ENCODE measurements at places on chromosomes 5 and 9.

GRCh38 chr5:81721049-81721448 lies 29.8 kb downstream of the SSBP2 start:
- DNase-seq, result no peak

DNA sequence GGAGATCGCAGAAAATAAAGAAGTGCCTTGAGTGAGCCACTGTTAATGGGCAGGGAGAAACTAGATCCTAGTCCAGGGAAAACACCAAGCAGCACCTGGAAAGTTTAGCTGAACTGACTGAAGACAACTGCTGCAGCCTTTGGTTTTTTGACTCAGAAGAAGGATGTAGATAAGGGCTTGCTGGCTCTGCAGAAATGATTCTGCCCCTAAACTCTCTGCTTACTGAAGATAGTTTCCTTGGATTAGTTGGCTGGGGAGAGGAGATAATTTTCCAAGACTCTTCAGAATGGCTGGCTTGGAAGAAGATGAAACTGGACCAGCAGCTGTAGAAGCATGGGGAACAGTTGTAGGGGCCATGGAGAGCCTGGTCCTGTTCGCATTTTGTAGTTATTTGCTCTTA lies 471.8 kb downstream of the KDM4C start:
- no peak for DNase-seq

DNA sequence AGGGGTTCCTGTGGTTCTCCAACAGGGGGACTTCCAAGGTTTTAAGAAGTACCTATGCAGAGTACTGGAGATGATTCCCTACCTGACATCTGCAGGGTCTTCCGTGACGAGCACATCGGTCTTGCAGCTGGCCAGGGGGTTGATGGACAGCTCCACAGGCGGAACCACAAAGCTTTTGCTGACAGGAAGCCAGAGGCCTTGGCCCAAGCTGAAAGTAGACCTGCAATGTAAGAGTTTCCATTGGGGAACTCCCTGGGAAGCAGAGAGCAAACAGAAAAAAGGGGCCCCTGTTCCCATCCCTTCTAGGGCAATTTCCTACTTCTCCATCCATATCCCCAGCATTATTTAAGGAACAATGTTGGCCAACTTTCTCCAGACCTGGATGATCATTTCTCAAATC lies 288.0 kb downstream of the TRIM32 start:
- DNase-seq, result no peak

DNA sequence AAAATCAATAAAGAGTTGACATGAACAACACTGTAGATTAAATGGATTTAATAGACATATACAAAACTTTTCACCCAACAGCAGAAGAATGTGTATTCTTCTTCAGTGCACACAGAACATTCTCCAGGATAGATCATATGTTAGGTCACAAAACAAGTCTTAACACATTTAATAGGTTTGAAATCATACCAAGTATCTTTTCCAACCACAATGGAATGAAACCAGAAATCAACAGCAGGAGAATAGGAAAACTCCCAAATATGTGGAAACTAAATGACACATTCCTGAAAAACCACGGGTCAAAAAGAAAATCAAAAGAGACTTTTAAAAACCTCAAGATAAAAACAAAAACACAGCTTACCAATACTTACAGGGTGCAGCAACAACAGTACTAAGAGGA lies 790.1 kb upstream of the ZNF608 start:
- DNase-seq, result no peak

- no peak for DNase-seq
These were observed 15.8 kb upstream of the NRARP start for GRCh38 chr9:137317718-137318511.

GRCh38 chr5:148569948-148570347 lies 84.4 kb downstream of the HTR4 start:
- no peak for DNase-seq

GRCh38 chr5:22928821-22929482 lies 75.8 kb upstream of the CDH12 start:
- no peak for DNase-seq

- DNase-seq, result no peak
These were observed 31.7 kb upstream of the NR3C1 start for GRCh38 chr5:143435210-143435657.

GRCh38 chr5:127959152-127959764 lies 124.3 kb upstream of the SLC12A2 start:
- DNase-seq, result no peak

GRCh38 chr9:116589392-116590354 lies 97.4 kb upstream of the TRIM32 start:
- no peak for DNase-seq

DNA sequence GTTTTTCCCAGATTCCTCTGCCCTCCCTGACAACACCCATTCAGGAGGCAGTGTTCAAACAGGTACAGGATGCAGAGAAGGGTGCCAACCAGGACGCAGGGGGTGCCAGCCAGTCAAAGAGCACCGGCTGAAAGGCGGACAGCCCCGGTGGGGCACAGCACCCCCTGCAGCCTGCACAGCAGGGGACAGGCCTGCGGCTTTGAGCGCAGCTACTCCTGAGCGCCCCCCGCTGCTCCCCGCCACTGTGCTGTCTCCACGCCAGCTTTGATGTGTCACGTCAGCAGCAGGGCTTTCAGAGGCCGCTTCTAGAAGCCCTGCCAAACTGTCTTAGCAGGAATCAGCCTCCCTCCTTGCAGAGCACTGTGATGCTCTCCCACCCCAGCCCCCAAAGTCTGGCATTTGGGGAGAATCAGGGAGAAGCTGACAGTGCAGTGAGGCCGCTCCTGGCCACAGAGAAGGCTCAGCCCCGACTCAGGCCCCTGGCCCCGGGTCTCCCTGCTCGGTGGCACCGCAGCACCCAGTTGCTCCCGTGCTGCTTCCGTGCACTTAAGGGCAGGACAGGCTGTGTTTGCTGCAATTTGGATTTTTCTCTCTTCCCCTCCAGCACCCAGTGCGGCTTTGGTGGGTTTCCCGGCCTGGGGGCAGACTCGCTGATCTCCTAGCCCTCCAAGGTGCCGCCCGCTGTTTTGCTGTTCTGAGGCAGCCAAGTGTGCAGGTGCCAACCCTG lies 20.3 kb downstream of the AK8 start:
- DNase-seq, result no peak

- no peak for DNase-seq
These were observed 1.6 kb downstream of the ANXA6 start for GRCh38 chr5:151155775-151156506.

DNA sequence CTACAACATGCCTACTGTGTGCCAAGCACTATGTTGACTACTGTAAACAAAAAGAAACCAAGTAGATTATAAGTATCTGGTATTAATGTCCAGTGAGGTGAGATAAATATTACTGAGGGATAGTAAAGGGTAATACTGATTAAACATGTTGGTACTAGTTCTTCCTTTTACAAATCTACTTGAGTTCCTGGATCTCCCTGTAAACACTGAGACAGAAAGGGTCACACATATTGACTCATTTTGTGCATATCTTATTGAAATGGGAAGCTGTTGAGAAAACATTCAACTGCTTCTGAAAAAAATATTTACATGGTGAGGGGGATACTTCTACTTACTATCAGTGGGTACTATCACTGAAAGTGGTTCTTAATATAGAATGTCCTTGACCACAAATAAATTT lies 24.3 kb downstream of the EFNA5 start:
- DNase-seq, result no peak

- DNase-seq, result no peak
These were observed 73.1 kb downstream of the FOXB2 start for GRCh38 chr9:77092536-77092935.

DNA sequence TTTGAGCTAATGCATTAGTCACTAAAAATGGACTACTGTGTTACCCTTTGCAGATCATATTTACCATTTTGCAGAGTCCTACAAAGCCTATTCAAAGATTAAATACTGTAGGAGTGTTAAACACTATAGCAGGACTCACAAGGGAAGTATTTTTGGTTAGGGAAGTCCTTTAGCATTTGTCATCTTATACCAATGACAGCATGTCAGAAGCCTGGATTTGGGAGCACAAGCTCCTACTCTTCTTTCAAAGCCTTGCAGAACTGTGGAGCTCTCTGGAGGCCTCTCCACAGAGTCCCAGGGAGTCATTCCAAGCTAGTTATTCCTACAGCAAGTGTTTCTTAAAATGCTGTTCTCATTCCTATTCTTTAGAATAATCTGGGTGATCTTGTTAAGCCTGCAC lies 288.8 kb downstream of the PIK3R1 start:
- no peak for DNase-seq

DNA sequence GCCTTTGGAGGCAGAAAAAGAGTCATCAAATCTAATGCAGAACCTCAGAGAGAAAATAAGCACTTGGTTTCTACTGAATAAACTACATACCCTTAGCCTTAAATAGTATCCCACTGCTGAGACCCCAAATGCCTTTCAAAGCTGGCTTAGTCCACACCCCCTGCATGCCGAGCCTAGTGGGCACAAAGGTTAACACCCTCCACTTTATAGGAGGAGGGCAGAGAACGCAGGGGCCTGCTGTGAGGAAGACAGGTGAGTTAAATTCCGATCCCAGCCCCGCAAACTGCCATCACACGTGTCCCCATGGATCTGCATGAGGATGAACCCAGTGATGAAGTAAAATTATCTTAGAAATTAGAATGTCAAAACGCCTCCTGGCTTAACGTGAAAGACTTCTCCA lies 19.5 kb upstream of the HSD17B3 start:
- no peak for DNase-seq

- DNase-seq, result no peak
These were observed 1.3 kb downstream of the MED10 start for GRCh38 chr5:6376974-6377520.

DNA sequence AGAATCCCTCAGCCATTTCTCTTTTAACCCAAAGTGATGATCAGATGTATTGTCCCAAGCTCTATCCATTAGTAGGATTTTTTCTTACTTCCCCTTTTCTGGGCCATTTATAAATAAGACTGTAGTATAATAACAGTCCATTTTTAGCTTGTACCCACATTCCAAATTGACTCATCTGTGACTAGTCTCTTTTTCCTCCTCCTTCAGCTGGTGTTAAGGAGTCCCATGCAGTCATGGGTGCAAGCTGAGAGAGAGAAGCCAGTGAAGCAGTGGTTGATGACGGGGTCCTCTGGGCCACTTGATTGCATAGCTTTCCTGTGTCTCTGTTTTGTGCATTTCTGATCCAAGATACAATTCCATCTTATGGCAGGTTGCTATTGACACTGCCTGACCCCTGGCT lies 476.0 kb upstream of the CD180 start:
- DNase-seq, result no peak

Measured in NCI-H1930 (cell line).